ENCODE measurements at places on chromosomes 1 and 21. TPM values are rescaled to one million over a fixed set of nuclear protein-coding genes. Genes with fewer than 3 reads are reported as not detected.

DNA sequence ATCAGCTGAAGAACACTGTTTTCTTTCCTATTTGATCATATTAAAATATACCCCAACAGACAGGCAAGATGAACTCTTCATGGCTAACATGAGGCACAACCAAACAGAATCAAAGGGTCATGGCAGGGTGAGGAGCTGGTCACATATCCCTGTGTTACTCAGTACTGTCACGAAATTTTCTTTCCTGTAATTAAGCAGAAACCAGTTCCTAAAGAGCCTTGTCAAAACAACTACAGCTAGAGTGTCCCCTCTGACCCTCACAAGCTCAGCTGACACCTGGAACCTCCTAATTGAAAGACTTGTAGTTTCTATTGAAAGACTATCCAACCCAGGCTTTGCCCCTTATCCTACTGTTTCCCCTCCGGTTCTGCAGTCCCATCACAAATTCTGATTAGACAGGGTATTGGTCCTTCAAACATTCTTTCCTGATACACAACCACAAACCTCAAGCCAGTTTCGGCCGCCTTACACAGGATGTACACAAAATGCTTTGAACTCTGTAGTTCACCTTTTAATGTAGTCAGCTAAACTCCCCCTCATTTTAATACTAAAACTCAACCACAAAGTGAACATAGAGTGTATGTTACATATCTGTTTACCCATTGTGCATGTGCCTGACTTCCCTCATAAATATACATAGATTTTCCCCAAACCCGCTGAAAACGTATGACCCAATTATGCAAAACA, 651.9 kb downstream of the MRPL39 start:
- no peak for DNase-seq

GRCh38 chr21:37522641-37523295, 156.2 kb downstream of the DYRK1A start:
- no peak for DNase-seq

- no peak for DNase-seq
These were observed 137.1 kb upstream of the USP24 start for GRCh38 chr1:55352080-55352810.

DNA sequence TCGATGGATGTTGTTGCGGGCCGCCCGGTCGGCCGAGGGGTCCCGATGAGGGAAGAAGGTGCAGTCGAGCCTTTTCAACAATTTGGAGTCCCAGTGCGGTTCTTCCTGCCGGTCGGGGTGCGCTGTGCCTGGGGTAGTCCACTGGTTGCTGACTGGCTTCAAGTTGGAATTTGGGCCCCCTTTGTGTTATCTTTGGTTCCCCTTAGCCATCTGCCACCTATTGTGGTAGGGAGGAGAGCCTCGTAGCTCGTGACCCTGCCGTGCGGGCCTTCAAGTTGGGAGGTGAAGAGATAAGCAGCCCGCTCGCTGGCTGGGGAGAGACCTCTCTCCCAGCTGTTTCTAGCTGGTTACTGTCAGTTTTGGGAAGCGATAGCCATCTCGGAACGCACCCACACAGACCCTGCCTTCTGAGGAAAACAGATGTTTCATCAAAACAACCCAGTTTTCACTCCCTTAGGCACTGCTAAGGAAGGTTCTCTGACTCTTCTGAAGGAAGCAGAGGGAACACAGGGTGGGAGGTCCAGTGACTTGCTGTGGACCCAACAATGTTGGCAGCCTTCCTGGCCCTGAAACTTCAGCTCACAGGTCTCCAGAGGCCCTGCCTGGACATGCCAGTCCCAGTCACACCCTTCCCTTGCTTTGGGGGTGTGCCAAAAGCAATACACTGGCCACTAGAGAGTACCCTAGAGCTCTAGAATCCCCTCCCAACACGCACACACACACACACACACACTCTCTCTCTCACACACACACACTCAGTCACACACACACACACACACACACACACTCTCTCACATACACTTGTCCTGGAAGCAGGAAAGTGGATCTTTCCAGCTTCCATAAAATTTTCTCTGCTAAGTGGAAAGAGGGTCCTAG, 1.0 kb downstream of the BTG2 start:
- DNase-seq: peak; percentile 87

GRCh38 chr1:84967666-84968065, 29.2 kb downstream of the MCOLN2 start:
- DNase-seq: no peak

Gene EVA1C
- total RNA-seq: 29.8 TPM

Gene YOD1
- total RNA-seq: 7.3 TPM

Gene GPR37L1
- 0.05 TPM for total RNA-seq

Gene DISC1
- 3.9 TPM for total RNA-seq
